Naive thymus-derived CD4-positive, alpha-beta T cell (primary cell): ENCODE measurements at places on chromosomes 1 and 21. TPM values are rescaled to one million over a fixed set of nuclear protein-coding genes. Genes with fewer than 3 reads are reported as not detected.

DNA sequence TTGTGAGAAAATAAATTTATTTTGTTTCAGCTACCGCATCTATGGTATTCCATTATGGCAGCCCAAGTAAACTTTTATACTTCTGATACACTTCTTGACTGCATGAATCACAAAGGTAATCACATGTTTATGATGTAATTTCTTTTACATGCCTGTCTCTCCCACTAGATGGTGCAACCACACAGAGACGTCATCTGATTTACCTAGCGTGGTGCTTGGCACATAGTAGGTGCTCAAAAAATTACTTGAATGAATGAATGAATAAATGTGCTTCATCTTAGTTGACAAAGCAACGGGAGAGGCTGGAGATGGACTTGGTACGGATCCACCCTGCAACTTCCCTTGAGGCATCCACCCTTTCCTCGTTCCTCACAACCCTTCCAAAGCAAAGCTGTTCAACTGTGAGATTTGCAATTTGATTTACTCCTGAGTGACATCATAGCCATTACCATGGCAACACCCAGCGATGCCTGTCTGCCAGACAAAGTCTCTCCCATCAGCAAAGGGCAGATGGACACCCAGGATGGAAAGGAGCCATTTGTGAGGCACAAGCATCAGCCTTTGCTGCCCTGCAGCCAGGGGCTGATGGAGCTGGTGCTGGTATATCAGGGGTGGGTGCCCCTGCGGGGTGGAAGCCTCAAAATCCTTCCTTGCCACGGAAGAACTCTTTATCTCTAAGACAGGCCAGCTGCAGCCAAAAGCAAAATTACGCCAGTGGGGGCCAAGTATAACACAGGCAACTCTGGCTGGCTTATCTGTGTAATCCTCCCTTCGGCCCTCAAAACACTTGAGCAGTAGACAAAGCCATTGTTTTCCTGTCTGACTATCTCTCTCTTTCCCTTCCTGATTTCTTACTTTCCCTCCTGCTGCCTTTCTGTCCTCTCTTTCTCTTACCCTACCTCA lies 18.9 kb upstream of the VWA5B1 start:
- no peak for DNase-seq

- no peak for DNase-seq
Measured at GRCh38 chr21:45618287-45618686, 25.2 kb upstream of the PCBP3 start.

Gene CFAP74
- polyA plus RNA-seq, result not detected

- no peak for DNase-seq
Measured at GRCh38 chr1:112723511-112723839, 8.3 kb upstream of the PPM1J start.

DNA sequence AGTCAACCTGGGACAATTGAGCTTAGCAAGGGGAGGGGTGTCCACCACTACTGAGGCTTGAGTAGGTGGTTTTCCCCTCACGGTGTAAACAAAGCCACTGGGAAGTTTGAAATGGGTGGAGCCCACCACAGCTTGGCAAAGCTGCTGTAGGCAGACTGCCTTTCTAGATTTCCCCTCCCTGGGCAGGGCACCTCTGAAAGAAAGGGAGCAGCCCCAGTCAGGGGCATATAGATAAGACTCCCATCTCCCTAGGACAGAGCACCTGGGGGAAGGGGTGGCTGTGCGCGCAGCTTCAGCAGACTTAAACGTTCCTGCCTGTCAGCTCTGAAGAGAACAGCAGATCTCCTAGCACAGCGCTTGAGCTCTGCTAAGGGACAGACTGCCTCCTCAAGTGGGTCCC lies 758.4 kb downstream of the LTN1 start:
- no peak for DNase-seq

- DNase-seq, result no peak
Measured at GRCh38 chr1:175470078-175470477, 273.3 kb downstream of the TNR start.

- DNase-seq, result no peak
Measured at GRCh38 chr1:246020211-246020954, 486.7 kb downstream of the SMYD3 start.

GRCh38 chr1:87399701-87400100 lies 71.0 kb downstream of the LMO4 start:
- no peak for DNase-seq

- no peak for DNase-seq
Measured at GRCh38 chr1:213287987-213288386, 236.9 kb downstream of the RPS6KC1 start.

Gene MNDA
- 0.67 TPM for polyA plus RNA-seq

Gene C2CD4D
- polyA plus RNA-seq, result 0.18 TPM

DNA sequence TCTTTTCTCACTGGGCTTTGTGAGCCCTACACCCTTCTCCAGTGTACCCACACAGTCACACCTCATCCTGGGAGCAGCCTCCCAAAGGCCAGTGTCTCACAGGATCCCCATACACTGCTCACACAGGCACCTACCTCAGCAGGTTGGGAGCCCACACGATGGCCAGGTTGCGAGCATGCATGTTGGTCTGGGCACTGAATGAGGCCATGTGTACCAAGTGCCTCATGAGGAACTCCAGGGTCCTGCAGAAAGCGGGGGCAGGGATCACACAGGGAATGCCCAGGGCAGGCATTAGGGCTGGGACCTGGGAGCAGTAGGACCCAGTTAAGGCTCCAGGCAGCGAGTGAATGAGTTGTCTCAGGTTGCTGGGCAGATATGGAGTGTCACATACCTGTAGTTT lies 8.5 kb upstream of the USF1 start:
- DNase-seq, result no peak

- DNase-seq, result no peak
Measured at GRCh38 chr1:147853391-147853790, 49.2 kb upstream of the GJA8 start.

DNA sequence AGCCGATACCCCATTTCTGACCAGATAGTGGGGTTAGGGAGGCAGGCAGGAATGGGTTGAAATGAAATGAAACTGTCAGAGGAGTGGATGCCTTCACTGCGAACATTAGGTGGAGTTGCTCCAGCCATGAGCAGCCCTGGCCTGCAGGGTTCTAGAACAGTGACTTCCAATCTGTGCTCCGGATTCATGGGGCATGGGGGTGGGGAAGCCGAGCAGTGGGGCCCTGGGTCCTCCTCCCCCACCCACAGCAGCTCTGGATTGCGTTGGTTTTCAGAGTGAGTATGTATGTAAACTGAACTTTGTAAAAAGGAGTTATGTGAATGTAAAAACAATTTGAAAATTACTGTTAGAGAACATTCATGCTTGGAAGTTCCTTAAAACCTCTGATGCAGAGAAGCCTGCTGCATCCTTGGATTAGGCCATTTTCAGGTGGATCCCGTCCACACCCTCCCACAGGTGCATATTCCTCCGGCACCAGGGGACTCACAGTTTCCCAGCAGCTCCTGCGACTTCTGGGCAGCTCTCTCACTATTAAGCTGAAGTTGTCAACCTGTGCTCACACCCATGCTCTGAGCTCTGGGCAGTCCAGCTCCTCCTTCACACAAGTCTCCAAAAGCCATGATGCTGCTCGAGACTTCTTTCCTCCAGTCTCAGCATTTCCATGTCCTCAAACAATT lies 54.4 kb upstream of the EDN2 start:
- DNase-seq, result no peak

GRCh38 chr1:115113766-115114165 lies 24.5 kb upstream of the TSPAN2 start:
- no peak for DNase-seq

GRCh38 chr1:94669198-94669597 lies 127.6 kb upstream of the F3 start:
- DNase-seq, result no peak

Gene FBLIM1
- not detected for polyA plus RNA-seq

DNA sequence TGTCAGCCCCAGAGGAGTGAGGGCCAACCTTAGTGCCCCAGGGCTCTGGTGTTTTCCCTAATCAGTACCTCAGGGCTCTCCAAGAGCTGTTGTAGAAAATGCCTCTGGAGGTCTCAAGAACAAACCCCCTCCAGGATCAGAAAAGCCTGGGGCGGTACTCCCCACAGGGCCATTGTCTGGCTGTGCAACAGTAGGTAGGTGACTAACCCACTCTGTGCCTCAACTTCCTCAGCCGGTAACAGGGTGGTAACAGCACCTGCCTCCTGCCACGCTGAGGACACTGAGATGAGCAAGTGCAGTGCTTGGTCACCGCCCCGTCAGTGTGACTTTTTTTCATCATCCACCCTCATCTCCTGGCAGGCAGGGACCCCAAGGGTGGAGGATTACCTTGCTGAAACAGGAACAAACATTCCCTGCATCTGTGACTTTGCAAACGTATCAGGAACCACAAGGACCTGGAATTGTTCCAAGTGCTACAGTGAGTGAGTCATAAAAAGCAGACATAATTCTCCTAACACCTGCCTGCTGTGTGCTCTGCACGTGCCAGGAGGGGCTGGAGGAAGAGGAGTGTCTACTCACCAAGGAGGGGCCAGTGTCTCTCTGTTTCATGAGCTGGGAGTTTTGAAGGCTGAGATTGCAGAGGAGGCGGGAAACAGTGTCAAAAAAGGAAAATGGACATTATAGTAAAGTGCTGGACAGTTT lies 440.8 kb downstream of the NPHP4 start:
- no peak for DNase-seq

DNA sequence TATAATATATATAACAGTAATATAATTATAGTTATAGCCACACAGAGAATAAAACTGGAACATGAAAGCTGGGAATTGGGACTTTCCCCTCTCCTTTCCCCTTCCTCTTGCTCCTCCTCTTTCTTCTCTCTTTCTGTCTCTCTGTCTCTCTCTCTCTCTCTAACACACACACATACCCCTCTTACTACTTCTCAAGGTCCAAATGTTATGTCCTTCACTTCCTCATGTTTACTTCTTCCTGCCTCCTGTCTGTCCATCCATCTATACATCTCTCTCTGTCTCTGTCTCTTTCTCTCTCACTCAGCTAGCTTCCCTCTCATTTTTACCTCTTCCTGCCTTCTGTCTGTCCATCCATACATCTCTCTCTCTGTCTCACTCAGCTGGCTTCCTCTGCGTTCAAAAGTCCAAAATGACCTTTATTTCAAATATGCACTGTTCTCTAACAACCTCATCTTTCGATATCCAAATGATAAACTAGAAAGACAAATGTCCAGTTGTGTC lies 261.1 kb downstream of the SIPA1L2 start:
- no peak for DNase-seq

Gene GPR3
- polyA plus RNA-seq, result 0.09 TPM

- DNase-seq, result peak; percentile 10
Measured at GRCh38 chr21:46157396-46157986, 2.1 kb upstream of the FTCD start.

GRCh38 chr21:44934797-44935532 lies 4.9 kb upstream of the SLX9 start:
- no peak for DNase-seq

DNA sequence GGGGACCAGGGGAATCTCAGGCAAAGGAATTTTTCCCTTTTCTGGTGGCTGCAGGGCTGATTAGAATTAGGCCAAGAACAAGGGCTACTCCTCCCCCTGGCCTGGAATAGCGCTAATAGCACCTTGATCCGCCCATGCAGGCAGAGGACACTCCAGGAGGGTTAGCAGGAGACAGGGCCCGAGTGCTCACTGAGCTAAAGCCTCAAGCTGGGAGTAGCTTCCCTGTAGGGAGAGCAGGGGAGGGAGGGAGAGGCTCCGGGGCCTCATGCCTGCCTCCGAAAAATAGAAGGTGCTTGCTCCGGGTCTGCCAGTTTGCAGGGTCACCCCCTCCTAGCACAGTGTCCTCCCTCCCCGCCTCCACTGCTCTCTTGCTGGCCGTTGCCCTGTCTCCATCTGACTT lies 3.8 kb downstream of the PTPN7 start:
- DNase-seq, result no peak

Gene GBP6
- 0.14 TPM for polyA plus RNA-seq

Gene PRDM16
- not detected for polyA plus RNA-seq

DNA sequence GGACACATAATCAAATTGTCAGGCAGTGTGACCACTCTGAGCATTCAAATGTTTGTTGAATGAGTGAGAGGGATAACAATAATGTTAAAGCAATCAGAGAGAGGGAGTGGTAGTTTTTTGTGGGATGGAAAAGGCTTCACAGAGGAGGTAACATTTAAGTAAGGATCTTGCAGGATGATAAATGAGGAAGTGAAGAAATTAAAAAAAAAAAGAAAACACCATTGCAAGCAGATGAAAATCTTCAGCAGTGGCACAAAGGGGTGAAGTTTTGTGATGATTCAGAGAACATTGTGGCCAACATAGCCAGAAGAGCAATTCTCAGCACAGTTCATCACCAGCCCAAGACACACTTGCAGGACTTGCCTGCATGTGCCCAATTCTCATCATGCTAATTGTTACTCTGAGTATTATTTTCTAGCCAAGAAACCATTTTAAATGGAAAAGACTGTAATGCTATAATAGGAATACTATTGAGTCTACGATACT lies 35.0 kb downstream of the OVGP1 start:
- no peak for DNase-seq

Gene TAS1R1
- not detected for polyA plus RNA-seq

- DNase-seq, result no peak
Measured at GRCh38 chr1:31790641-31791091, 25.2 kb downstream of the SPOCD1 start.

DNA sequence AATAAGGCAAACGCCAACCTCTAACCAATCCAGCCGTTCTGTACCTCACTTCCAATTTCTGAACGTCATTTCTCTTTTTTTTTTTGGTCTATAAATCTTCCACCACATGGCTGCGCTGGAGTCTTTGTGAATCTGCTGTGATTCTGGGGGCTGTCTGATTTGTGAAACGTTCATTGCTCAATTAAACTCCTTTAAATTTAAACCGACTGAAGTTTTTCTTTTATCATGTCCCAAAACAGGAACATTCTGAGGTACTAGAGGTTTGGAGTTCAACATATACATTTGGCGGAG lies 65.5 kb upstream of the BACH1 start:
- no peak for DNase-seq

DNA sequence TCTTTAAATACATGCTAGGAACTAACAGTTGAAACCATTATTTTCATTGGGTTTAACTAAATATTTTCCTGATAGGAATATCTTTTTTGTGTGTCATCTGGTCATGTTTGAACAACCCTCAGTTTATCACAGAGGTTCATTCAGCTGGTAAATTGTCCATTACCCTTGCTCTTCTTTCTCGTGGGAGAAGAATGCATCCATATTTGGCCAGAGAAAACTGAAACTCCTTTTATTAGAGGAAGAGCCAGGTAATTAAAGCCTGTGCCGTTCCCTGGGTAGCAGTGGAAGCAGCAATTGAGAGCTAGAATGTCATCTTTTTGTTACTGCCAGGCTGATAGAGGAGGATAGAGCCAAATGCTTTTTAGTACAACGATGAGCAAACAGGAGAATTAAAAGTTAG lies 587.2 kb upstream of the ZRANB2 start:
- no peak for DNase-seq
